ENCODE measurements at places on chromosomes 2 and 18.

GRCh38 chr2:75326645-75327044, 127.3 kb upstream of the TACR1 start:
- DNase-seq, result no peak

GRCh38 chr18:25282282-25282681, 69.7 kb downstream of the ZNF521 start:
- DNase-seq, result no peak

DNA sequence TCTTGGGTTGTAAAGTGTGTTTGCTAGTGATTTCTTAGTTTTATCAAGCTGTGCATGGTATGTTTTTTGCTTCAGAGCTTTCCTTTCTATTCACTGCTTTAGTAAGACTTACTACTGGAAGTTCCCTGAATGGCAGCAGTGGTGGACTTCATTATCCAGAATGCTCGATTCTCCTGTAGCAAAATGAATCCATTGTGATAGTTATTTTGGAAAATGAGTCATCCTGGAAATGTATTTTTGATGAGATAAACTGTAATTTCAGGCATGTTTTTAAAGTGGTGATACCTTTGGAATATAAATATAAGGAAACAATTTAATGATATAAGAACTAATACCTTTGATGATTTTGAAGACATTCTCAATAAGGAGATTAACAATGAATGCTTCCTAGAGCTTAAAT, 387.1 kb downstream of the PTPRM start:
- no peak for DNase-seq

DNA sequence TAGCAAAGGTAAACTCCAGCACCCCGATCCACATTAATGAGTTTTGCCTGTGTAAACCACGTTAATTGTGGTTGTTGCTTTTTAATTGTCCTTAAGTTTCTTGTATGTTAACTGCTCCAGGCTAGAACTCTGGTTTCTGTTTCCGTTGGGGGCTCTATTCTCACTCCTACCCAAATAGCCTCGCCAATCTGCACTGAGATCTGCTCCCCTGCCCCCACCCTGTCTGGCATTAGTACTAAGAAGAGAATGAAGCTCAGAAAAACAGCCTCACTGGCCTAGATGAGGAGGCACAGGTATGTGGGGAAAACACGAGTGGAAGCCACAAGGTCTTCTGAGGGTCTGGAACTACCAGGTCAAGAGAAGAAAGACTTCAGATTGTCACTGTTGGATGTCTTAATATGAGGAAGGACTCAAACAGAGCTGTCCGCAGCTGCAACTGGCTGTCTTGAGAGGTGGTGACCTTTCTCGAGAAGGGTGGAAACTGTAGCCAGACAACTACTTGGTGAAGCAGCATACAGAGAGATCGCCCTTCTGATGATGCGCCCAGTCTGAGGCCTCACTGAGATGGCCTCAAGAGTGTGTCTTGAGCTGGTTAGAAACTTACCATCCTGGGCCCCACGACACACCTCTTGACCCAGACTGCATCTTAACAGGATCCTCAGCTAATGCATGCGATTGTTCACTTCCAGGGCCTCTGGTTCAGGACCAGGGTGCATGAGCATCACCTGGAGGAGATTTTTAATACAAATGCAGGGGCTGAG, 73.1 kb downstream of the TGOLN2 start:
- DNase-seq, result no peak

GRCh38 chr2:187618813-187619212, 64.6 kb upstream of the TFPI start:
- no peak for DNase-seq

DNA sequence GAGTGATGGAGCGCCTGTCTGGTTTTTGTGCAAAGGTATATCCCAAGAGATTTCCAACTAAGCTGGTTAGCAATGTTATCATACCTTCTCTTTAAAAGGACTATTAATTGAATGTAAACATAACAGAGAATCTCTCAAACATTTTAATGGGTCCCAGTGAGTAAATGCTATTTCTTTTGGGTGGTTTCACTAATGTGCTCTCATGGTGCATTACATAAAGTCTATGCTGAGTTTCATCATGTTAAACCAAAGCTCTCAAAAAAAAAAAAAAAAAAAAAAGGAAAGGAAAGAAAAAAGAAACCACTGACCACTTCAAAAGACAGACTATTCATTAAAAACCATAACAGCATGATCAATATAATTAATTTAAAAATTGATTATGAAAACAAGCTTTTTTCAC, 119.1 kb upstream of the SCN1A start:
- DNase-seq, result no peak

GRCh38 chr2:43537137-43537536, 58.7 kb downstream of the THADA start:
- no peak for DNase-seq

GRCh38 chr2:62996534-62997186, 54.0 kb upstream of the OTX1 start:
- DNase-seq, result no peak
